Head of caudate nucleus (tissue), 42 donors: ENCODE measurements at places on chromosomes 5 and 9.

DNA sequence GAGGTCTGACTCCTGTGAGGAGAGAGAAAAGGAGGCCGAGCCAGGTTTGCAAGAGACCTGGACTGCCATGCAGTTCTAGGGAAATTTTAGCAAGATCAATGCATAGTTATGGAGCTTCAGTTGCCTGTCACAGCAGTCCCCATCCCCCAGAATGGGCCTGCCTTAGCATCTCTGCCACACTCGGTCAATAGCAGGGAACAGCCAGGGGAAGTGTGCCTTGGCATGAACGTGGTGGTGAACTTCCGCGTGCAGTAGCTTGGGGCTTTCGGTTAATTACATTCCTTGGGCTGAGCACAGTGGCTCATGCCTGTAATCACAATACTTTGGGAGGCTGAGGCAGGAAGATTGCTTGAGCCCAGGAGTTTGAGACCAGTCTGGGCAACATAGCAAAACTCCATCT is 157.8 kb downstream of the TLE1 start:
- DNase-seq: no peak

DNA sequence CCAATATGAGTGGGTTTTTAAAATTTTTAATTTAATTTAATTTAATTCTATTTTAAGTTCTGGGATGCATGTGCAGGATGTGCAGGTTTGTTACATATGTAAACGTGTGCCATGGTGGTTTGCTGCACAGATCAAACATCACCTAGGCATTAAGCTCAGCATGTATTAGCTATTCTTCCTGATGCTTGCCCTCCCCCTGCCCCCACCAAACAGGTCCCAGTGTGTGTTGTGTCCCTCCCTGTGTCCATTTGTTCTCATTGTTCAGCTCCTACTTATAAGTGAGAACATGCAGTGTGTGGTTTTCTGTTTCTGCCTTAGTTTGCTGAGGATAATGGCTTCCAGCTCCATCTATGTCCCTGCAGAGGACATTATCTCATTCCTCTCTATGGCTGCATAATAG is 35.0 kb upstream of the ANKRD33B start:
- no peak for DNase-seq

DNA sequence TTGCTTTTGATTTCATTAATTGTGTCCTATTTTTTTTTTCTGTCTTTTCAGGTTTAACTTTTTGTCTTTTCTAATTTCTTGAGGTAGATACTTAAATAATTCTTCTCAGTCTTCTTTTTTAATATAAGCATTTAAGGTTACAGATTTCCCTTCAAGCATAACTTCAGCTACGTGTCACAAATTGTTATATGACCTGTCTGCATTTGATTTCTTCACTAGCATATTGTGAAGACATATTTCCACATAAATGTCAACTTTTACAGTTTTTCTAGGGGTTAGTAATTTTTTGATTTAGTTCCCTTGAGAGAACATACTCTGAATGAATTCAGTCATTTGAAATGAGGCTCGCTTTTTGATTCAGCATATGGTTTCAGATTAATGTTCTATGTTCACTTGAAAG is 35.6 kb downstream of the RASA1 start:
- DNase-seq: no peak

- no peak for DNase-seq
Measured at GRCh38 chr5:72455476-72455875, 51.7 kb downstream of the ZNF366 start.

- no peak for DNase-seq
Measured at GRCh38 chr9:90114641-90115425, 510.0 kb downstream of the GADD45G start.

GRCh38 chr9:91154686-91155085 is 207.0 kb downstream of the AUH start:
- no peak for DNase-seq

GRCh38 chr9:124256517-124257069 is 1.2 kb upstream of the NEK6 start:
- DNase-seq: no peak

DNA sequence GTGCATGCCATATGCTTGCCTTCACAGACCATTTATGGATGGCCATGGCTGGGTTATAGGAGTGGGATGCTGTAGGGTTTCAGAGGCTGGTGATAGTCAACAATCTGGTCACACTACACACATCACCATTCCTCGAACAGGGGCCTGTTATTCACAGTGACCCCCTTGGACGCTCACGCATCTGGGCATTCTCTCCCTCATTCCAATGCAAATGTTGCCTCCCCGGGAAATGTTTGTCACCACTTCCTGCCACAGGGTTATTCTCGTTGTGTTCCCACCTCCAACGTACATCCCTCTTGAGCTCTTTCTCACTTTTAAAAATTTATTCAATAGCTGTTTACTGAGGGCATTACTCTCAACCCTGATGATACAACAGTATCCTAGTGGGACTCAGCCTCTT is 135.4 kb downstream of the SCAMP1 start:
- no peak for DNase-seq

- no peak for DNase-seq
Measured at GRCh38 chr5:120789918-120790317, 325.8 kb downstream of the PRR16 start.
